ENCODE measurements at places on chromosomes 6 and 20.

DNA sequence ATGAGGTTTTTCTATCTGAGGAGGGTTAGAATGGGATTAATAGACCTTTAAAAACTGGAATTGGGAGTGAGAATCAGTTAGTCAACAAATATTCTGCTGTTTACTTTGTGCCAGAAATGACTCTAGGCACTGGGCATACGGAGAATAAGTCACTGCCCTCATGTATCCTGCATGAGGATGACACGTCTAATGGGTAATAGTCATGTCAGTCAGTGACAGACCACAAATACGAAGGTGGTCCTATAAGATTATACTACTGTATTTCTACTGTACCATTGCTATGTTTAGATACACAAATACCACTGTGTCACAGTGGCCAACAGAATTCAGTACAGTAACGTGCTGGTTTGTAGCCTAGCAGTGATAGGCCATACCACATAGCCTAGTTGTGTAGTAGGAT, 30.7 kb downstream of the ZFAND3 start:
- ATAC-seq = peak; percentile 41

GRCh38 chr6:149045404-149045803, 272.1 kb upstream of the TAB2 start:
- peak; percentile 73 for ATAC-seq

GRCh38 chr6:149711711-149712110, 6.2 kb downstream of the LATS1 start:
- ATAC-seq = no peak

DNA sequence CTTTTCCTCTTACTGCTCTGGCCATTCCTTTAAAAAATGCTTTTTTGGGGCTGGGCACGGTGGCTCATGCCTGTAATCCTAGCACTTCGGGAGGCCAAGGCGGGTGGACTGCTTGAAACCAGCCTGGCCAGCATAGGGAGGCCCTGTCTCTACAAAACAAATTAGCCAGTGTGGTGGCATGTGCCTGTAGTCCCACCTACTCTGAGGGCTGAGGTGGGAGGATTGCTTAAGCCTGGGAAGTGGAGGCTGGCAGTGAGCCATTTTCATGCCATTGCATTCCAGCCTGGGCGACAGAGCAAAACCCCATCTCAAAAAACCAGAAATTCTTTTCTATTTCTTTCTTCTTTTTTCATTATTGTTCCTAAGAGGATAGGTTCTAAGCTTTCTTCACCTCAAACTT, 36.9 kb upstream of the RNF144B start:
- ATAC-seq = no peak

DNA sequence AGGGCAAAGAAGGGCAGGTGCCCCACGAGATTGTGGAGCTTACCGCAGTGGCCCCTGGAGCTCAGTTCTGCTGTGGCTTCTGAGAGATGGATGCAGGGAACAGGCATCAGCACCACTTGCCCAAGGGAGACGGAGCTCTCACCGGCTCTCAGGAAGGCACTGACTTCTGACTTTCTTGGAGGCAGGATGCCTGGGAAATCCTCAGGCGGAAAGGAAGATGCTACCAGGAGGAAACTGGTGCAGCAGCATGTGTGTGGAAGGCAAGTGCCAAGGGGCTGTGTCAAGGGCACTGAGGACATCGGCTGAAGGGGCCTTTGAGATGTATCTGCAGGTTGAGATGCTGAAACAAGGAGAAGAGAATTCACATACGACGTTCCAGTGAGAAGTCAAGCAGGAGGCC, 64.0 kb downstream of the FOXA2 start:
- ATAC-seq = no peak

DNA sequence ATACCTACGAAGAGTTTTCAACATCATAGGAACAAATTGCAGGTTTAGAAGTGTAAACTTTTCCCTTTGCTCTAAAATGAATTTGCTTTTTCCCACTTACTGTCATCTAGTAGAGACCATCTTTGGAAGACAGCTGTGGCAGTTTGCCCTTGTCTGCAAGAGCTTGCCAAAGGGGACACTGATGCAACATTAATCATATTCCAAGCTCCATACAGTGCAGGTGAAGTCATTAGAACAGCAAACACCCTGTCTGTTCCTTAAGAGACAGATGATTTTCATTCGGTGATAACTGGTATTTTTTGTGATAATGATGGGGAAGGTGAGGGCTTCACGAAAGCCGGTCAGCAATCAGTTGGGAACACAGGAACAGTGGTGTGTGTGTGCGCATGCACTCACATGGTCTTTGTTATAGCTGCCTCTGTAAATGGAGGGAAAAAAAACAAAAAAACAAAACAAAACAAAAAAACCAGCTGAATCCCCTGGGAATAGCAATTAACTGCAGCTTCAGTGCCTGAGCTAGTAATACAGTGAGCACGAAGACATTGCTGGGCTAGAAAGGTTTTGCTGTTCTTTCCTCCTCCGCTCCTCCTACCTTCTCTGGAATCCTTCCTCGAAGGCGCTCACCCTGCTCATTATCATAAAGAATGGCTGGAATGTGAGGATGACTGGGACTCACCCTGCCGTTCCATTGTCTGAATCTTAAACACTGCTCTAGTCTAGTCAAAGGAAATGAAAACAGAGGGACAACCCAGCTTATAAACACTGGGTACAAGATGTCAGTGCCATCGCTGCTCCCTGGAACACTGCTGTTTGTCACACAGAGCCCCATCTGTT, 35.2 kb upstream of the KIF13A start:
- ATAC-seq = no peak

DNA sequence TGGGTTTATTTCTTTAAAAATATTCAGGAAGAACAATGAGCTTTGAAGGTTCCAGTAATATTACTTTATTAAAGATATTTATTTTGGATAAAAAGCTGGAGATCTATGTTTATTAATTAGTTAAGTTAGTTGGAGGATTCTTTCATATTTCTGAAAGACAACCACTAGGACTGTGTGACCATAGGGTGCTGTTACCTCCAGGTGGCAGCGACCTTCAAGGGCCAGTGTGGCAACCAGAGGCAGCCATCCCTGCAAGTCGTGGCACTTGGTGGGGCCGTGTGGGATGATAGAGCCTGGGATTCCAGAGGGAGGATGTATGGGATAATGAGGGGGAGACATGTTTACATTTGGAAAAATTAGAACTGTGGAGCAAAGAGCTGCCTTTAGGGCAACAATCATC, 95.5 kb upstream of the SCP2D1 start:
- no peak for ATAC-seq

- ATAC-seq = no peak
Measured at GRCh38 chr6:130829333-130829910, 2.2 kb downstream of the SMLR1 start.

All from activated CD4-positive, CD25-positive, alpha-beta regulatory T cell treated with anti-CD3 and anti-CD28 coated beads, Interleukin-2, amount 50 U/mL, for 24 hours (primary cell).